SW 1271 (cell line): ENCODE measurements at places on chromosomes 4 and X.

GRCh38 chr4:14446904-14447303 is 555.4 kb upstream of the CPEB2 start:
- DNase-seq = no peak

DNA sequence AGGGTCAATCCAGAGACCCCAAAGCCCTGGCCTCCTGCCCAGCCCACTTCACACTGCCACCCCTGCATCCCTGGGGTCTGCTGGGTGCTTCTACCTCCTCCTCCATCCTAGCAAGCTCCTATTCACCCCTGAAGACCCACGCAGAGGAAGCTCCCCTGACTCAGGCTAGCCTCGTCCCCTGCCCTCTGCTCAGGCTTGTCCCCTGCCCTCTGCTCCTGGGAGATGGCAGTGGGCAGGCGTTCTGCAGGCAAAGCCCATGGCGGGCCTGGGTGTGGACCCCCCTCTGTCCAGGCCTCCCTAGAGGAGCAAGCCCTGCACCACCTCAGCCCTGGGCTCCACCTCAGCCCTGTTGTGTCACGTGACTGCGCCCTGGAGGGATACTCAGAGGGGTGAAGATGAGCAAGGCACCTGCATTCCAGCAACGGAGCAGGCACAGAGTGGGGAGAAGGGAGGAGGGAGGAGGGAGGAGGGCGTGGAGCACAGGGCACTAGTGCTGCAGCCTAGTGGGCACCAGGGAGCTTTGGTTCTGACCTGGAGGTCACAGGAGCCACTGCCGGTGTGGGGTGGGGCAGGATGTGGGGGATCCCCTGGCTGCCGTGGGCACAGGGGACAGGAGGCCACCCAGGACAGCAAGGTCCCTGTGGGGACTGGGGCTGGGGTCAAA is 27.6 kb upstream of the FGFR3 start:
- no peak for DNase-seq

- no peak for DNase-seq
Observed at GRCh38 chrX:123773258-123773988, 40.6 kb upstream of the THOC2 start.

DNA sequence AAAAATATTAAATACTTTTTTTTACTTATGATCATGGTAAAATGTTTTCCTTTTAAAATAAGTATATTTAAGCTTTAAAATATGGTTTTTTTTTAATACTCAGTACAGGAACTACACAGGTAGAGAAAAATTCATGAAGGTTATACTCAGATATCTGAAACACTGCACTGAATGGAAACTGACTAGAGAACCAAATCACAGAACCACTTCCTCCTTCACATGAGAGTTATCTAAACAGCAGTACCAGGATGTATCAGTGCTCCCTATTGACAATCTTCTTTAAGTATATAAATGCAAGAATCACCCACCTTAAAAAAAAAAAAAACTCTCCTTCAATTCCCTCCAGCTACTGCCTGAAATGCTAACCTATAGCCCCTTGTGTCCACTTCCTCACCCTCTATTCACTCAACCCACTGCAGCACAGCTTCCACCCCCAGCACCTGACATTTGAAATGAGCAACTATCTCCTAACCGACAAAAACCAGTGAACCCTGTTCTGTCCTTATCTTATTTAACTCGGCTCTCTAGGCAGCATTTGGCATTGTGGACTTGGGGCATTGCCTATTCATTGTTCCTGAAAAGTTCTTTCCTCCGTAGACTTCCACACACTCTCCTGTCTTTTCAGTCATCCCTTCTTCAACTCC is 9.1 kb downstream of the SLC7A3 start:
- no peak for DNase-seq

- no peak for DNase-seq
Observed at GRCh38 chr4:174646326-174646725, 124.0 kb upstream of the HPGD start.

GRCh38 chrX:40987413-40987812 is 97.8 kb upstream of the USP9X start:
- no peak for DNase-seq

DNA sequence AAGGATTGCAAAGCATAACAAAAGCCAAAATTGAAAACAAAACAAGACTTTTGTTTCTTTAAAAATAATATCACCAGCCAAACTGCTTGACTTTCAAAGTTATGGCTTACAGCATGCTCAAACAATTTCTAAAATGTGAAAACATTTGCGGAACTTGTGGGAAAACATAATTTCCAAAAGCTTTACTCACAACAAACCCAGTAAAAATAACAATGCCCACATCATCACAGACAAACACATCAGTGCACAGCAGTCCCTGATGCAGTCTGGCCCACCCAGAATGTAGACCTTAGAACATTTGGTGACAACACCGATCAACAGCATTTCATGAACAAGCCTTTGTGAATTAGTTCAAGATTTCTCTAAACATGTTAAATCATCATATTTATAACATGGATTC is 98.9 kb downstream of the ARHGAP6 start:
- no peak for DNase-seq

DNA sequence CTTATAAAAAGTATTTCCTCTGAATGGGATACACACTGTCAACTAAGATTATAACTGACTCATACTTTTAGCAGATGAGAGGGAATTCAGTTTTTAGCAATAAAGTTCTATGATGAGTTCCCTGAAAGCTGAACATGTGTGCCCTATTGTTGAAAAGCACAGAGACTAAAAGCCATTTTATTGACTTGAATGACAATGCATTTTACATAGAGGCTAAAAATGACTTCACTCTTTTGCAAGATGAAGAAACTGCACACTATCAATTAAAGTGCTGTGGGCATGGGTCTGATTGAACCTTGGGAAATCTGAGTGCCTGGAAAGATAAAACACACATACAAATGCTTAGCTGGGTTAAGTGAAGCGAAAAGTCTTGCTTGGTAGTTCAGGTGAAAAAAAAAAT is 633.4 kb downstream of the PDHA2 start:
- no peak for DNase-seq

DNA sequence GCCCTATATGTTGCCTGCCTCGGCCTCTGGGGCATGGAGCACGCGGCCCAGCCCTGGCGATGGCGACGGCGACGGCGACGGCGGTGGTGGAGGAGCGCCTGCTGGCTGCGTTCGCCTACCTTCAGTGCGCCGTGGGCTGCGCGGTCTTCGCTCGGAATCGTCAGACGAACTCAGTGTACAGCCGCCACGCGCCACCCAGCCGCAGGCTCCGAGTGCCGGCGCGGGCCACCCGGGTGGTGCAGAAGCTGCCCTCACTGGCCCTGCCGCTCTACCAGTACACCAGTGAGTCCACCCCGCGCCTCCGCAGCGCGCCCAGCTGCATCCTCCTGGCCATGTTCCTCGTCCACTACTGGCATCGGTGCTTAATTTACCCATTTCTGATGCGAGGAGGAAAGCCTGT is 83.7 kb upstream of the F9 start:
- no peak for DNase-seq

GRCh38 chr4:65066106-65066505 is 604.2 kb downstream of the EPHA5 start:
- DNase-seq = no peak

DNA sequence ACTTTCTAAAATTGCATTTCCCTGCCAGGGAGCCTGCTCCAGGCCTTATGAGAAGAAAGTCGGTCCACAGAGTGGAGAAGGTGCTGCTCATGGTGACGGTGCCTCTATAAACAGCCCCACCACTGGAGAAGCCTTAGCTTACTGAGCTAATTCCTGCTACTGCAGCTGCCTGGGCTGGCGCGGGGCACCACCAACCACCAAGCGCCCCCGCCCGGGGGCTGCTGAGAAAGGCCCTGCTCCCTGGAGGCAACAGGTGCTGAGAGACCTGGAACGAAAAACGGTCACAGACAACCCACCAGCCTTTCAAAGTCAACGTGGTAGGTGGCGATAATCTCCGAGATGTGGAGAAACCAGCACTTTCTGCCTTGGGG is 2.9 kb downstream of the HCFC1 start:
- DNase-seq = no peak

- no peak for DNase-seq
Observed at GRCh38 chrX:74525116-74525515, 89.3 kb downstream of the RLIM start.
